CD4-positive, alpha-beta memory T cell (primary cell): ENCODE measurements at places on chromosomes 12 and 14.

GRCh38 chr14:32428875-32429274 is 99.8 kb downstream of the AKAP6 start:
- no peak for DNase-seq

DNA sequence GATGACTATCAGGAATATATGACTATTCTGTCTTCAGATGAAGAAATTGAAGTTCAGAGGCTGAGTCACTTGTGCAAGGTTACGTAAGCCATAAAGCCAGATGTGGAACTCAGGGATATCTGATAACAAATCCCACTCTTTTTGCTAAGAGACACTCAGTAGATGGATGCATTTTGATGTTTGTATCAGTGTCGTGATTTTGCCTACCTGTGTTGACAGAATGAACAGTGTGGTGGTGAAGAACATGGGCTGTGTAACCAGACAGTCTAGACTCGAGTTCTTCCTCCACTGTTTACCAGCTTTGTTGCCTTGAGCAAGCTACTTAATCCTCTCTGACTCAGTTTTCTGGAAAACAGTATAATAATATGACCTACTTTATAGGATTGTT is 93.9 kb downstream of the DAAM1 start:
- no peak for DNase-seq

DNA sequence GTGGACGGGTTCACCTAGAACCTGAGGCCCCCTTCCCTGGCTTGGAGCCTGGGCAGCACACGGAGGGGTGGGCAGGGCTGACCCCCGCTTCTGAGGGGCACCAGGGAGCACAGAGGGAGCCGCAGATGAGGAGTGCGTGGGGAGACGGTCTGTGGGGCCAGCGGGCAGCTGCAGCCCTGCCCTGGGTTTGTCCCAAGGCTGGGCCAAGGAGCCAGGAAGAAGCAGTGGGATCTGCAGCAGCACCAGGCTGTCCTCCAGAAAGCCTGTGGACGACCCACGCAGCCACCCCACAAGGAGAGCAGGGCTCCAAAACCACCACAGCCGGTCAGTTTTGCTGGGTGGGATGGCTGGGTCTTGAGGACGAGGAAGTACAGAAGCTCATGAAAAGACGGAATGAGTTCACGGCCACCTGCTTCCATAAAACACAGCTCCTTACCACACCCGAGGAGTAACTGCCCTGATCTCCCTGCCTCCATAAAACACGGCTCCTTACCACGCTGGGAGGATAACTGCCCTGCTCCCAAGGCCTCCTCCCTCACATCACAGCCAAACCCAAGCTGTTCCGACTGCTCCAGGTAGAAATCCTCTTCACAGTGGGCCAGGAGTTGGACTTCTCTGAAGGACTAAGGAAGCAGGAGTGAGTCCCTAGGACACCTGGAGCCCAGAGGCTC is 9.9 kb upstream of the GOLGA3 start:
- DNase-seq, result no peak

- peak; percentile 82 for DNase-seq
Observed at GRCh38 chr12:1939801-1940607, 21.6 kb upstream of the CACNA2D4 start.

DNA sequence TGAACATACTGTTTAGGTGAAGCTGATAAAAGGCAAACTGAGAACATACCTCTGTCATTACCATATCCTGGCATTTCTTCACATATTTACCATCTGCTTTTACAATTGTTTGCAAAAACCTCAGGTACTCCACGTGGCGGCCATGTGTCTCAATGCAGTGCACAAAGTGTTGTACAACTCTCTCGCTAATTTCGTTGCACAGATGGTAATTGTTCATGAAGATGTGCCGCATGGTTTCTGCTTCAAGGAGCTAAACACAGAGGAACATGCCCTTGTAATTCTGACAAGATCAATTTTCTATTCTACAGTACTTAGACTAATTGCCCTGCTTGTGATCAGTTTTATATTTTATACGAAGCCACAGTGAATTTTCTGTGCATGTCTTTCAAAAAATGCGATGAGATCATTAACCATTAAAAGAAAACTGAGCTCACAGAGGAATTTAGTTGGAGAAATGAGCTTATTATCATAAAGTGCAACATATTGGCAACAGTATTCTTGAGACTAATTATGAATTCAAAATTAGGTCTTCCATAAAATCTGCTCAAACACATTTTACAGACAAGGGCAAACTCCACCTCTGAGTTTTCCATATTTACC is 233.8 kb downstream of the ITPR2 start:
- no peak for DNase-seq
